ENCODE measurements at places on chromosomes 4 and X. TPM values are rescaled to one million over a fixed set of nuclear protein-coding genes. Genes with fewer than 3 reads are reported as not detected.

Gene RCHY1
- 39.7 TPM for total RNA-seq

Gene CENPVL2
- total RNA-seq, result 1.3 TPM

Gene IL2
- total RNA-seq, result not detected

Gene NAA10
- 86.7 TPM for total RNA-seq

Gene CDX4
- total RNA-seq, result 21.7 TPM

Gene UGT2A3
- total RNA-seq, result not detected

Gene STAP1
- not detected for total RNA-seq

Gene MAGEB10
- not detected for total RNA-seq

Gene NPFFR2
- total RNA-seq, result 7.0 TPM

Gene DRP2
- total RNA-seq, result 0.26 TPM

Gene APELA
- total RNA-seq, result 39.4 TPM

Gene NSUN7
- 26.5 TPM for total RNA-seq

Gene EGF
- 5.3 TPM for total RNA-seq

Gene MGARP
- total RNA-seq, result 0.21 TPM

Gene SLC25A6
- 508 TPM for total RNA-seq

Gene UCP1
- total RNA-seq, result not detected

Gene PDLIM3
- 2.7 TPM for total RNA-seq

Gene TLL1
- 0.31 TPM for total RNA-seq

Gene TSPAN6
- total RNA-seq, result 103 TPM

Gene ADGRG2
- 7.8 TPM for total RNA-seq

Gene CHST7
- 47.2 TPM for total RNA-seq

Gene HGFAC
- total RNA-seq, result 0.03 TPM

Gene ZBTB49
- total RNA-seq, result 3.7 TPM

Gene GRIA3
- 1.8 TPM for total RNA-seq

Gene HNRNPDL
- 204 TPM for total RNA-seq

Gene GLRA3
- 0.28 TPM for total RNA-seq

Gene HMGB3
- total RNA-seq, result 306 TPM

Gene SH3RF1
- 4.2 TPM for total RNA-seq

Gene MAGEB1
- 0.30 TPM for total RNA-seq

Gene SYP
- 1.9 TPM for total RNA-seq

Gene STOX2
- 28.9 TPM for total RNA-seq

Gene ERCC6L
- 9.6 TPM for total RNA-seq

Gene CD38
- 0.15 TPM for total RNA-seq

Gene CLRN2
- total RNA-seq, result not detected

Gene PCDH11X
- total RNA-seq, result 47.7 TPM

Gene PROM1
- 53.4 TPM for total RNA-seq

Gene TMPRSS11F
- not detected for total RNA-seq

Gene ZNF711
- total RNA-seq, result 8.2 TPM

Gene MID1
- 55.1 TPM for total RNA-seq

Gene CYTL1
- total RNA-seq, result 3.5 TPM

Gene ATOH1
- total RNA-seq, result 0.55 TPM
